NCI-H1092 treated with DMSO at 0.1 percent for 48 hours (cell line): ENCODE measurements at places on chromosomes 1 and 21.

DNA sequence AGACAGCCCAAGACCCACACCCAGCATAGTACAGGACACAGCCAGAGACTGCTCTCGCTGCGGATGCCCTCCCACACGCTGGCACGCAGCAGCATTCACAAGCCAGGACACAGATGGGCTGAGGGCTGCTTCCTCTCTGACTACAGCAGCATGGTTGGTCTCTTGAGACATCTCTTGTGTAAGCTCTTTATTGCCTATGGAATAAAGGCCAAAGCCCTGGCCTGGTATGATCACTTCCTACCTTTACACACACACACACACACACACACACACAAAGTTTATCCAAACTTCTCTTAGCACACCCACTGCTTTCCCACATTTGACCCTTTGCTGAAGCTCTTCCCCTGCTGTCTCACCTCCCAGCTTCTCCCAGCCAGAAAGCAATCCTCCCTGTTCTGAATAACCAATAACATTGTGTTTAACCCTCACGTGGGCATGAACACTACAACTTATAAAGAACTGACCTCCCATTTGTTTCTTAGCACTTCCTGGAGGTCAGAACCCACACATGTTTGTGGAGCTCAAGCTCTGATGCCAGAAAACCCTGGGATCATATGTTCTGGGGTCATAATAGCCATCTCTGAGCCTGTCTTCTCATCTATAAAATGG lies 1.2 kb upstream of the LUZP1 start:
- DNase-seq = no peak

DNA sequence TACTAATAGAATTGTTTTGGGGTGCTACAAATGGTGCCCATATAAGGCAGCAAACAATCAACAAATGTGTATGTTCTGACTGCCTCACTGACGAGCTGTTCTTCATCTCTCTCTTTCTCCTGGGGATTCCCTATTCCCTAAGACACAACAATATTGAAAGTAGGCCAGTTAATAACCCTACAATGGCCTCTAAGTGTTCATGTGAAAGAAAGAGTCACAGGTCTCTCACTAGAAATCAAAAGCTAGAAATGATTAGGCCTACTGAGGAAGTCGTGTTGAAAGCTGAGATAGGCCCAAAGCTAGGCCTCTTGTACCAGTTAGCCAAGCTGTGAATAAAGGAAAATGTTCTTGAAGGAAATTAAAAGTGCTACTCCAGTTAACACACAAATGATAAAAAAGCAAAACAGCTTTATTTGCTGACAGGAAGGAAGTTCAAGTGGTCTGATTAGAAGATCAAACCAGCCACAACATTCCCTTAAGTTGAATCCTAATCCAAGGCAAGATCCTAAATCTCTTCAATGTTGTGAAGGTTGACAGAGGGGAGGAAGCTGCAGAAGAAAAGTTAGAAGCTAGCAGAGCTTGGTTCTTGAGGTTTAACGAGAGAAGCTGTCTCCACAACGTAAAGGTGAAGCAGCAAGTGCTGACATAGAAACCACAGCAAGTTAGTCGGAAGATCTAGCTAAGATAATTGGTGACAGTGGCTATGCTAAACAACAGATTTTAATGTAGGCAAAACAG lies 26.3 kb downstream of the ATP2B4 start:
- DNase-seq = no peak

DNA sequence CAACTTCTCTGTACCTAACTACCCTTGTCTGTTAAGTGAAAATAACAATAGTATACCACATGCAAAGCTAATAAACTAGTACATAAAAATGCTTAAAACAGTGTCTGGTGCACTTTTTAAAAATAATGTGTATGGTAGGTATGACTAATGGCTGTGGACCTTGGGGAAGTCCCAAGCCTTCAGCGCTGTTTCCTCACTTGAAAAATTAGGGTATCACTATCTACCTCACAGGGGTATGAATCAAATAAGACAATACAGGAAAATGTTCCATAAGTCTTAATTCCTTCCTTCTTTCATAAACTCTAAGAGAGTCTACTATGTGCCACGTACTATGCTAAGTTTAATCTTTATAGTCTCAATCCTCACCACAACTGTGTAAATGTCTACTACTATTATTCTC lies 32.0 kb downstream of the EGLN1 start:
- no peak for DNase-seq

DNA sequence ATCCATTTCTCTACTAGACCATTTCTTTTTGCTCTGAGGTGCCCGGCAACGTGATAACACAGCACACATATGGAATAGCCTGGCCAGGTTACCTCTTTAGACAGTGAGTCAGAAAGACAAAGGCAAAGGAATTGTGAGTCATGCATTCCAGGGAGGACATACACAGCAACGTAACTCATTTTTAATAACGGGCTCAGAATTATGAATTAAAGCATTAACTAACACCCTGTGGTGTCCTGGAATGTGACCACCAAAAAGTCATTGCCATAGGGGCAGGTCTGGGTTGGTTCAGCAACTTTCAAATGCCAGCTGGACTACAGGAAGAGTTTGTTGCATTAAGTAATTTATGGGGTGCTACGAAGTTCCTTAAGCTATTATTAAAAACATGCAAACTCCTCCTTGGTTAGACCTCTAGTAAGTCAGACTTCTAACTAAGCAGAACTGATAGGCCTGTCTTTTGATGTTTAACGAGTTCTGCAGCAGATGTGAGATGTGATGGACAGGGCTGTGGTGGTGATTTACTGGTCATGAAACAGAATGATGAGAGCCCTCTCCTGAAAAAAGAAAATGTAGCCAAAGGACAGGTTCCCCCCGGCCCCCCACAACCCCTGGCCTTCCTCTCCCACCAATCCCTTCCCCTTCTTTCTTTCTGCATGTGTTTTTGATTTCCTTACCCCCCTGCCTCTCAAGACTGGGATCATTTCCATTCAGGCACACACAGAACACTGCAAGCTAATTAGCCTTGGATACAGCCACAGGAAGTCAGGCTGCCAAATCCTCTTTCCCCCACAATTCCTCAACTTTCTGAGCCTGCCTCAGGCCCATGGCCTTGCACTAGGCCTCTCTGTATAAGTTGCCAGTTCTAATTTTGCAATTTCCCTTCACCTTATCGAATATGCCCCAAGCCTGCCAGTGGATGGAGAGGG lies 88.9 kb upstream of the HAO2 start:
- no peak for DNase-seq

- DNase-seq = no peak
Observed at GRCh38 chr1:212771341-212771740, 20.2 kb downstream of the NSL1 start.
